Cardiac septum (tissue), 1 donor: ENCODE measurements at places on chromosomes 1 and 21. TPM values are rescaled to one million over a fixed set of nuclear protein-coding genes. Genes with fewer than 3 reads are reported as not detected.

DNA sequence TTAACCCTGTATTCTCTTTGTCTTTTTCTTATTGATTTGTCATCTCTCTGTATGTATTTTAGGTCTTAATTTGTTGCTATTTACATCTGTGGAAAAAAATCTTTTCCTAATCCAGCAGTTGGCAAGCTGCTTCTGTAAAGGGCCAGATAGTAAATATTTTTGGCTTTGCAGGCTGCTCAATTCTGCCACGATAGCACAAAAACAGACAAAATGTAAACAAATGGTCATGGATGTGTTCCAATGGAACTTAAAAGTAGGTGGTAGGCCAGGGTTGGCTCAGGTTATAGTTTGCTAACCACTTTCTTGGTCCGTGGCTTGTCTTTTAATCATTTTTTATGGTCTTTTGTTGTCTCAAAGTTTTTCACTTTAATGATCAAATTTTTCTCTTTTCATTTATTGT is 371.8 kb downstream of the HHAT start:
- no peak for DNase-seq

MYCL gene
- 0.35 TPM for total RNA-seq

GNG4 gene
- total RNA-seq: 0.24 TPM

RYR2 gene
- 572 TPM for total RNA-seq

DNA sequence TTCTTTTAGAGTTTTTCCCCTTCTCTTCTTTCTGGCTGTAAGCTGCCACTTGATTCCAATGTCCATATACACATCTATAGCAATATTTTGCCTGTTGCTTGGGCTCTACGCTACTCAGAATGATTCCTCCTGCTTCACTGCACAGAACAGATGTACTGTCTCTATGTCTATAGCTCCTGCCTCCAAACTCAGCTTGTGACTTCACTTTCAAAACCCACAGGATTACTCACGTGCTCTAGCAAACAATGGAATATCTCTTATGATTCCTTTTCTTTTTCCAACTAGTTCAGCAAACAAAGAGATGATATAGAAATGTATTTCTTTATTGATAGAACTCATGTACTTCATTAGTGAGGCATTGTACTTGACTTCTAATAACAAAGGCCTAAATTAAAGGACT is 80.5 kb upstream of the SOX13 start:
- no peak for DNase-seq

DNA sequence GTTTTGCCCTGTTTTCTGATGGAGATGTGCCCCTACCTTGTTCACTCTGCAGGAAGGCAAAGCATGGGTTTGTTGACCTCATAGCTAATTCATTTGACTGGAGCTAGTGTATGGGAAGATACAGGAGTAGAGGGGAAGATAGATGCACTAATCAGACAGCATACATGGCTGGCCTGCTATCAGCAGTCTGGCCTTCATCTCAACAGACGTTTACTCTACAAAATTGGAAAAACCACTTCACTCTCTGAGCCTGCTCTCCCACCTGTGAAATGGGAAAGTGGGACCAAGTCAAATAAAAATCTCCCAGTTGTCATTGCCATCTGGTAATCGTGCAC is 235.2 kb upstream of the RAB4A start:
- DNase-seq: no peak

DNA sequence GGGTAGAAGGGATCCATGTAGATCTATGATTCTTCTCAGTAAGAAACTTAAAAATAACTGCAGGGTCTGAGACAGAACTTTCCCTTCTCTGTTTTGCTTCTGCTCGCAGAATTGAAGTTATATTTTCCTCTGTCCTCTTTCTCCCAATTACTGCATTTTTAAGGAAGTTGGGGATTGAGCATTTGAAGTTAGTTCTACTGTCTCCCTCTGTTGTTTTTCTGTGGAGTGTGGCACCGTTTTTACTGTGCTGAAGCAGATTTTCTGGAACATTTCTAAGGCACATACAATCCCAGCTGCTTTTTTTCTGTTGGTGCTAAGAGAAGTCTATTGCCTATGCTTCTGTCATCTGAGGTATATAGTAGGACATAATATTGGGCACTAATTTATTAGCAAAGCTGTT is 43.3 kb downstream of the RASAL2 start:
- DNase-seq: no peak

DNA sequence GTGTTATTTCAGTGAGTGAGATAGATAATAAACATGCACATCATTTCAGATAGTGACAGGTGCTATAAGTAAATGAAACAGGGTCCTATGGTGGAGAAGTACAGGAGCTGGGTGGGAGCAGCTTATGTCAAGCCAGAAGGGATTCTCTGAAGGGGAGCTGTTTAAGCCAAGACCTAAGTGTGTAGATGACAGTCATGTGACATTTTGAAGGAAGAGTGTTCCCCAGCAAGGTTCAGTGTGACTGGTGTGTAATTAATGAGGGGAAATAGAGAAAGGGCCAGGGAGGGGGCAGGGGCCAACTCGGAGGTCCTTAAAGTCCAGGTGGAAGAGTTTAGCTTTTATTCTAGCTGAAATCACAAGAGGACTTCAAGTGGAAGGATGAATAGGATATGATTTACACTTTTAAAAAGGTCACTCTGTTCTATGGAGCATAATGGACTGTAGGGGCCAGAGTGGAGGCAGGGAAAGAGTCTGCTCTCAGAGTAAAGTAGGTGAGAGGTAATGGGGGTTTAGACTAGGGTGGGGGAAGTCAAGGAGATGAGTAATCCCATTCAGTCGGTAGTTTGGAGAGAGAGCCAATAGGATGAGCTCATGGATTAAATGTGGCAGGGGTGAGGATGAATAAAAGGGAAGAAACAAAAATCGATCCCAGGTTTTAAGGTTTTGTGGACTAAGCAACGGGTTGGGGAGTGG is 243.1 kb downstream of the CACNA1E start:
- no peak for DNase-seq

PROK1 gene
- 0.46 TPM for total RNA-seq

DNA sequence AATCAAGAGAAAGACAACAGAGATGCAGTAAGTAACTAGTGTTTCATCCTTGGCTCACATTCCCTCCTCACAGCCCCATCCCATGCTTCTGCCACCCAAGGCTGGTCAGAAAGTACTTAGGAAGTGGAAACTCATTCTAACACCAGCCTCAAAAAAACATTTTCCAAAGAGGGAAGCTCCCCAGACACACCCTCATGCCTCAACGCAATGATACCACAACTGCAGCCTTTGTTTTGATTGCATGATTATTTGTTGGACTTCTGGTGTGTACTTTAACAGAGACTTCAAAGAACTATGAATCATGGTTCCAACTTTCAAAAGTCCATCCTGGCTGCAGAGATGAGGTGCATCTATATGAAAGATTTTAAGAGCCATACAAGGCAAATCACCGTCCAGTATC is 45.2 kb upstream of the KCNA3 start:
- no peak for DNase-seq

DNA sequence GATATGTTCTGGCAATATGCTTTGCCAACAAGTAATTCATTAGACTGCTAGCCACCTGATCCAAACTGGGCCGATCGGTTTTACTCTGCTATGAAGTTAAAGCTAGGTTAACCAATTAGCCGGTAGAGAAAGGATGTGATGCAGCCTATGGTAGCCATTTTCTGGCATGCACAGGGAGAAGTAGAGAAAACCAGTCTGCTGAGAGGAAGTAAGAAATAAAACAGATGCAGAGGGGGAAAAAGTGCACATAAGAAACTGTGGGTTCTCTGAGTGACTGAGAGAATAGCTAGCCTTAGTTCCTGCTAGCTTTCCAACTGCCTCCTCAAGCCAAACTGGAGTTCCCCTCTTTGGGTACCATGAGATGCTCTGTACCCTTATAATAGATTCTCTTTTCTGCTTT is 52.8 kb downstream of the ARID4B start:
- no peak for DNase-seq

DNA sequence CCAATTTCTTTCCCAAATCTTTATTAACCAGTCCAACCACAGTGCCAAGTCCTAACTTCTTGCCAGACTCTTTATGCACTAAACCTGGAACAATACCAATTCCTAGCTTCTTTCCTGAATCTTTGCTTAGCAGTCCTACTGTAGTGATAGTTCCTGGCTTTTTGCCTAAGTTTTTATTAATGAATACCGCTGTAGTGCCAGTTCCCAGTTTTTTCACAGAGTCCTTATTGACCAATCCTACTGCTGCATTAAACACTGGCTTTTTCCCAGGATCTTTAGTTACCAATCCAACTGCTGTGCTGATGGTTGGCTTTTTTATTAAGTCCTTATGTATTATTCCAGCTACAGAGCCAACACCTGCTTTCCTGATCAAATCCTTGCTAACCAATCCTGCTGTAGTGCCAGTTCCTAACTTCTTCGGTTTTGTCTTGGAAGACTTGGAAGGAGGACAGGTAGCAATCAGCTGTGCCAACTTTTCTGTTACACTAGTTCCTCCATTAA is 80.8 kb downstream of the ASH1L start:
- DNase-seq: no peak

DNA sequence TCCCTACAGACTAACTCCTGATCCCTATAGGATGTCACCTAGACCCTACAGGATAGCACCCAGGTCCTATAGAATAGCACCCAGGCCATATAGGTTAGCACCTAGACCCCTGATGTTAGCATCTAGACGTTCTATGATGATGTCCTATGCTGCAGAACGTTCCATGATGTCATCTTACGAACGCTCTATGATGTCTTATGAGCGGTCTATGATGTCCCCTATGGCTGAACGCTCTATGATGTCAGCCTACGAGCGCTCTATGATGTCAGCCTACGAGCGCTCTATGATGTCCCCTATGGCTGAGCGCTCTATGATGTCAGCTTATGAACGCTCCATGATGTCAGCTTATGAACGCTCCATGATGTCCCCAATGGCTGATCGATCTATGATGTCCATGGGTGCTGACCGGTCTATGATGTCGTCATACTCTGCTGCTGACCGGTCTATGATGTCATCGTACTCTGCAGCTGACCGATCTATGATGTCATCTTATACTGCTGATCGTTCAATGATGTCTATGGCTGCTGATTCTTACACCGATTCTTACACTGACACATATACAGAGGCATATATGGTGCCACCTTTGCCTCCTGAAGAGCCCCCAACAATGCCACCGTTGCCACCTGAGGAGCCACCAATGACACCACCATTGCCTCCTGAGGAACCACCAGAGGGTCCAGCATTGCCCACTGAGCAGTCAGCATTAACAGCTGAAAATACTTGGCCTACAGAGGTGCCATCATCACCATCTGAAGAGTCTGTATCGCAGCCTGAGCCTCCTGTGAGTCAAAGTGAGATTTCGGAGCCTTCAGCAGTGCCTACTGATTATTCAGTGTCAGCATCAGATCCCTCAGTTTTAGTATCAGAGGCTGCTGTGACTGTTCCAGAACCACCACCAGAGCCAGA is 9.5 kb downstream of the SON start:
- DNase-seq: no peak

GRCh38 chr1:179228783-179229213 is 679 bp downstream of the ABL2 start:
- peak; percentile 86 for DNase-seq

DNA sequence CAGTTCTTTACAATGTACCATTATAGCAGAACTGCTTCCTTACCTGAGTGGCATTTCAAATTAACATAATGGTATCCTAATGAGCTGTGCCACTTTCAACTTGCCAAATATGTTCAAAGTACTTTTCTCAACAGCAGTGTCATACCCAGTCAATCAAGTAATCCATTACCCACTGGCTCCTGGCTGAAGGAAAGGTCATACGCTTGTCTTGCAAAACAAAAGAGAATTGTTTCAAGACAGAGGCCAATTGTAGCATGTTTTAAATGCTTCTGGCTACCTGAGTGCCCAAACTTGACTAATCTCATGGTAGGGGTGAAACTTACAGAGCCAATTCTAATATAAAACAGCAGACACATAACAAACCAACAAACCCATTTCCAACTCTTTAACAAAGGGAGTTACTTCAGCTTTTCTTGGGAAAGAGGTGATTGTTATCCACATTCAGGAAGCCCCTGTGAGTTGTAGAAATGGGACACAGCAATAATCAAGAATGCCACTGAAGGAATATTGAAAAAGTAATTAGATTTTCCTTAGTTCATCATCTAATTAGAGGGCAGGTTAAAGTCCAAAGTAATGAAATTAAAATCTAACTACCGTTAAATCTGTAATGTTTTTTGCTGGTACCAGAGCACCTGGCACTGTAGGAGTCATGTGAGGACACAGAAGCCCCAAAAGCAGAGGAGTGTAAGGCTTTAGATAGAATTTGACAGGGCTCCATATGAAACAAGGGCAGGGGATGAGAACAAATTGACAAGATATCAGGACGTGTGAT is 241.9 kb downstream of the RWDD3 start:
- no peak for DNase-seq

DNA sequence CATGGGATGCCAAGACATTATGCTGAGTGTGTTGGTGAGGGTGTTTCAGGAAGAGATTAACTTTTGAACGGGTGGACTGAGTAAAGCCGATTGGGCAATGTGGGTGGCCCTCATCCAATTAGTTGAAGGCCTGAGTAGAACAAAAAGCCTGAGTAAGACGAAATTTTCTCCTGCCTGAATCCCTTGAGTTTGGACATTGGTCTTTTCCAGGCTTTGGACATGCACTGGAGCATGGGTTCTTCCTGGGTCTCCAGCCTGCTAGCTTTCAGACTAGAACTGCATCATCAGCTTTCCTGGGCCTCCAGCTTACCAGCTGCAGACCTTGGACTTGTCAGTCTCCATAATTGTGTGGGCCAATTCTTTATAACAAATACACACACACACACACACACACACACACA is 63.6 kb downstream of the NIBAN1 start:
- DNase-seq: no peak

DNA sequence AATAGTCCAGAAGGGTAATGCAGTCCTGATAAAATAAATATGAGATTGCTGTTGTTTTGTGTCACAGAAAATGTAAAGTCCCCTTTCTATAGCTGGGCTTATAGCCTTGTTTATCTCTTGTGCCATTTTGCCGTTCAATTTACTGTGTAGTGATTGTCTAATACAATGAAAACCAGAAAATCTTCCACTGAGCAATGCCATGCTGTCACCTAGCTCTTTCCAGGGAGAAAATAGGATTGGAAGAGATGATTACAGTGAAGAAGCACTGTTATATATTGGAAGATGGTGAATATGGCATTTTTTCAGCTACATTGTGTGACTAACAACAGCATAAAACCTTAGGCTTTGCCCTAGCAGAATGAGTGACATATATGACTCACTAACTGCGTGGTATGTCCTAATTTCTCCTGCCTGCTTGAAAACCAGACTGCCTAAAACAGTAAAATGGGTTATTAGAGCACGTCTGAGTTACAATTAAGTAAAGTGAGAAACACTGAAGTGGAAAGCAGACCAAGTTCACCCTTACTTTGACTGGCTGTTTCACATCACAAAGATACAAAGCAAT is 332.4 kb upstream of the ZP4 start:
- no peak for DNase-seq

DNA sequence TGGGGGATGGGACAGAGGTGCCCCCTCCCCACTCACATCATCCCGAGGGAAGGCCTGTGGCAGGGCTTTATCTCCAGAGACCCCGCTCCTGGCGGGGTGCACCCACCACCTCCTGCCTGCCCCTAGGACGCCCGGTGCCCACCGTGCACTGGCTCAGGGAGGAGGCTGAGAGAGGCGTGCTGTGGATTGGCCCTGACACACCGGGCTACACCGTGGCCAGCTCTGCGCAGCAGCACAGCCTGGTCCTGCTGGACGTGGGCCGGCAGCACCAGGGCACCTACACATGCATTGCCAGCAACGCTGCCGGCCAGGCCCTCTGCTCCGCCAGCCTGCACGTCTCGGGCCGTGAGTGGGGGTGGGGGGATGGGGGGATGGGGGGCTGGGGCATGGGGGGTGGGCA is 71.7 kb downstream of the TRIM11 start:
- peak; percentile 66 for DNase-seq

GRCh38 chr1:10904396-10905358 is 107.8 kb upstream of the TARDBP start:
- DNase-seq: peak; percentile 49
